ENCODE measurements at places on chromosomes 6 and 20.

GRCh38 chr20:10985536-10985935, 311.7 kb upstream of the JAG1 start:
- no peak for DNase-seq

DNA sequence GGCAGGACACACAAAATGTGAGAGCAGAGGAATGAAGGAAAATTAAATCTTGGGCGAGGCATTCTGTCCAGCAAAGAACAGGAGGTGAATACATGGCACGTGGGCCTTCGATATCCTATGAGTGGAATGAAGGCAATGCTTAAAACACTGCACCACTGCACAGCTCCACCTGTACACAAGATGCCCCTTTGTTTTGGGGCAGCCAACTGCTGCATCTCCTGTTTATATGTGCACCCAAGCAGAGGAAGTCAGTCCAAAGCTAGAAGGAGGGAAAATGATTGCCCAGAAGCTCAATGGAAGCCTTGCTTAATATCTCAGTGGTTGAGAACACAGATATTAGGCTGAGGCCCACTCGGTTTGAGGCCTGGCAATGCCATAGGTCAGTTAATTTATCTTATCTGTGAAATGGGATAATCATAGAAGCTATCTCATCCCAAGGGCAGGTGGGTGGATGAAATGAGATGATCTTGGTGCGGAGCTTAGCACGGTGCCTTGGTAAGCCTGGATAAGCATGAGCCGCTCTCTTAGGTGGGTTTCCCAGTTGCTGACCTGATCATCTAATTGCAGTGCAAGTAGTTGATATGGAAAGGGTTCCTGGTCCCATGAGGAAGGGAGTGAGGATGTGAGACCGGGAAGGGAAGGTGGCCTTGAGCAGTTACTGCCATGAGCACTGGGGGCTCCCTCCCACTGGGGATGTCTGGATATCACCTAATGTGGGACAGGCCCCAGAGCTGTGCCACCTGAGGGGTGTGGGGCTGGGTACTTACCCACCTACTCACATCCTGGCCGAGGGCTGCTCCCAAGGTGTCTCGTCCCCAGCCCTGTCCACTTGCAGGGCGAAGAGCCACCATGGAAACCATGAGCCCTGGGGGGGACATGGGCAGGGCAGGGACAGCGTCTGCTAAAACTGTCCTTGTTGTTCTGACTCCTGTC, 9.9 kb downstream of the BANF2 start:
- DNase-seq: no peak

GRCh38 chr6:2183246-2183645, 62.2 kb downstream of the GMDS start:
- DNase-seq: no peak

DNA sequence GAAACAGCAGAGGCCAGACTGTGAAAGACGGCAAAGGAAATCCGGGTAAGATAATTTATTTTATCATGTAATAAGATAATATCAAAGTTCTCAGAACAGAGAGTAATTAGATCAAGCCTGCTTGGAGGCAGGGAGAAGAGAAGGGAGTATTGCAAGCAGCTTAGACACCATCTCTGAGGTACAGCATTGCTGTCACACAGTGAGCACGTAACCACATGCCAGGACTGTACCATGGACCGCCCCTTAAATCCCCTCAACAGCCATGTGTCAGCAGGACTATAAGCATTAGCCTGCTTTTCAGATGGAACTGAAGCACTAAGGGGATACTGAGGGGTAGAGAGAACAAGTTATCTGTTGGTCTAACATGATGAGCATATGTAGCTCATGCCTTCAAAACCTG, 141.5 kb downstream of the C6orf118 start:
- no peak for DNase-seq

DNA sequence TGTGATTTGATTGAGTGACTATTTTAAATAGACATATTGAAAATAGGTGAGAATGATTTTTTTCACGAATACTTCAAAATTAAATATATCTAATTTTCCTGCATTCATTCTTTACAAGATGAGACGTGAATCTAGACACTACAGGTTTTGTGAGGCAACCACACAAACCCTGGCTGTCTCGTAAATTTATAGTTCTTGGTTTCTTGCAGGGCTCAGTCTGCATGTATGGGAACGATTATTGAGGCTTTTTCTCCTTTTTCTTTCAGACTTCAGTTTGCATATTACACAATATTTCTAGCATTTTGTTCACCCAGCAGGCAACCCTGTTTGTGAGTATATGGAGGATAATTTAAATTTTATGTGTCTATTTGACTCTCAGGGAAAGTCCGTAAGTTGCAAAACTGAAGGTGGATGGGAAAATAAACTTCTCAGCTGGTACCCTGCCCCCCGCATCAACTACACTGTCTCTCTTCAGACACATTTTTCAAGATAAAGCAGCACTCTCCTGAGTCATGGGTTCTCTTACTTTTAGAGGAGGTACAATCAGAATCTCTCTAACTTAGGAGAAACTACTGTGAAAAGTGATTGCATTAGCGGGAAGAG, 1349.3 kb downstream of the GRIK2 start:
- DNase-seq: no peak

- DNase-seq: no peak
These were observed 61.4 kb upstream of the TOX2 start for GRCh38 chr20:43853174-43853803.

DNA sequence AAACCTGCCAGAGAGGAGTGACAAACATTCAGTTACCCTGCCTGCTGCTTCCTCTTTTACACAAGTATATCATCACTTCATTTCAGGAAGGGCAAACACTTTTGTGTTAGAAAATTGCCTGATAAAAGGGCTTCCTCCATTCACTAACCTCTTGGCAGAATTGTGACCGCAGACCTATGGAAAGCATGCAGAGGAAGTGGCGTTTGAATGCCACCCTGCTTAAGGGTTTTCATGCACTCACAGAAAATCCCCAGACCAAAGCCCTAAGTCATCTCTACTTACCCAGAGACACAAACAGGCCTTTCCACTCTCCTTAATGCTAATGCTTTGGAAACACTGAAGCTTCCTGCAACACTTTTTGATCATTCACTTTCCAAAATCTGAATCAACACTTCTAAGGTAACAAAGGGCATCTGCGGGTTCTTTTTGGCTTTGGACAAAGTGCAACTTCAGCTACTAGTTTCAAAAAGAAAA, 22.1 kb upstream of the RALGAPA2 start:
- DNase-seq: peak; percentile 55

DNA sequence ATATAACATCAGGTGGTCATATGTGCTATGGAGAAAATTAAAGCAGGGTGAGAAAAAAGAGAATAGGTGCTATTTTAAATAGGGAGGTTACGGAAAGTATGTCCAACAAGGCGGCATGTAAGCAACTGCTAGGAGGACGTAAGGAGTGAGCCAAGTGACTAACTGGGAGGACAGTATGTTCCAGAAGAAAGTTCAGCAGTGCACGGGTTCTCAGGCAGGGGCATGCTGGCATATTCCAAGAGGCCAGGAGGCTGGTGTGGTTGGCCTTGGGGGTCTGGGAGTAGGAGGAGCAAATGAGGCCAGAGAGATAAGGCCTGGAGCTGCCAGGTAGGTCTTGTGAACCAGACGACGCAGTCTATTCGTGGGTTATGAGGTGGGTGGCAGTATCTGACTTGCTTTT, 112.4 kb downstream of the ARMC2 start:
- DNase-seq: no peak

GRCh38 chr6:167698540-167698939, 128.2 kb upstream of the AFDN start:
- no peak for DNase-seq

DNA sequence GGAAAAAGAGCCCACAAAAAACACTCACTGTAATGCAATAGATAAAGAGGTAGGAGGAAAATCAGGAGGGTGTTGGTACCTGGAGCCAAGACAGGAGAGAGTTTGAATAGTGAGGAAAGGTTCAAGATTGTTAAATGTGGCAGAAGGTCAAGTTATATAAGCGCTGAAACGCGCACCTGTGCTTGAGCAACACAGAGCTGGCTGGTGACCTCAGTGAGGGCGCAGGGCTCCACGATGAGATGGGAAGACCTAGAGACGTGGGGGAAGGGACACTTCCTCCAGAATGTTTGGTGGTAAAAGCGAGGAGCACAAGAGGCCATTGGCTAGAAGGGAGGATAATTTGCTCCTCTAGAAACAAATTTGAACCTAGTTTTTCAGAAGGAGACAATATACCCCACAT, 4.2 kb upstream of the PPP1R14C start:
- DNase-seq: no peak

- DNase-seq: peak; percentile 25
These were observed 83.1 kb downstream of the GRM1 start for GRCh38 chr6:146111881-146112450.

GRCh38 chr20:6533351-6533750, 234.1 kb upstream of the BMP2 start:
- DNase-seq: no peak

GRCh38 chr6:37777272-37777834, 42.2 kb upstream of the ZFAND3 start:
- DNase-seq: no peak

GRCh38 chr6:150499882-150500312, 99.8 kb upstream of the PLEKHG1 start:
- DNase-seq: no peak

Data from Ammon's horn (tissue), 1 donor.